ENCODE measurements at places on chromosomes 3 and 15. TPM values are rescaled to one million over a fixed set of nuclear protein-coding genes. Genes with fewer than 3 reads are reported as not detected.

Gene HYAL1
- 5.8 TPM for total RNA-seq

Gene PLS1
- 14.8 TPM for total RNA-seq

DNA sequence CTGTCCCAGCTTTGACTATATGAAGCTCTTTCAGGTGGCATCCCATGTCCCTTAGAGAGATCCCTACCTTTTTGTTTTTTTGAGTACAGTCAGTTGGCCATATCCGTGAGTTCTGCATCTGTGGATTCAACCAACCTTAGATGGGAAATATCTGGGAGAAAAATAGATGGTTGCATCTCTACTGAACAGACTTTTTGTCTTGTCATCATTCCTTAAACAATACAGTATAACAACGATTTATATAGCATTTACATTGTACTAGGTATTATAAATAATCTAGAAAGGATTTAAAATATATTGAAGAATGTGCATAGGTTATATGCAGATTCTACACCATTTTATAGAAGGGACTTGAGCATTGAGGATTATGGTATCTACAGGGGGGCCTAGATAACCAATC is 65.1 kb downstream of the APBA2 start:
- no peak for DNase-seq

DNA sequence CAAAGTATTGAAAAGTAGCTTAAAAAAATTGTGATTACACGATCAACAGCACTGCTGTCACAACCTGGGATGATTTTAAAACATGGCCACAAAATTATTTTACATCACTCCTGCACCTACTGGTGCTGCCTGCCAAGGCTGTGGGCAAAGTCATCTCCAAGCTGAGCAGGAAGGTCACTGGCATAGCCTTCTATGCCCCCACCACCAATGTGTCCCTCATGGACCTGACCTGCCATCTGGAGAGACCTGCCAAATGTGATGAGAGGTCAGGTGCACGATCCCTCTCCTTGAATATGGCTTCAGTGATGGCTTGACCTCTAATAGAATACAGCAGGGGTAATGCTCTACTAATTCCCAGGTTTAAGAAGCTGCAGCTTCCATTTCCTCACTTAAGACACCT is 57.8 kb downstream of the PIK3CB start:
- no peak for DNase-seq

GRCh38 chr3:129045675-129046036 is 14.9 kb upstream of the GP9 start:
- no peak for DNase-seq

DNA sequence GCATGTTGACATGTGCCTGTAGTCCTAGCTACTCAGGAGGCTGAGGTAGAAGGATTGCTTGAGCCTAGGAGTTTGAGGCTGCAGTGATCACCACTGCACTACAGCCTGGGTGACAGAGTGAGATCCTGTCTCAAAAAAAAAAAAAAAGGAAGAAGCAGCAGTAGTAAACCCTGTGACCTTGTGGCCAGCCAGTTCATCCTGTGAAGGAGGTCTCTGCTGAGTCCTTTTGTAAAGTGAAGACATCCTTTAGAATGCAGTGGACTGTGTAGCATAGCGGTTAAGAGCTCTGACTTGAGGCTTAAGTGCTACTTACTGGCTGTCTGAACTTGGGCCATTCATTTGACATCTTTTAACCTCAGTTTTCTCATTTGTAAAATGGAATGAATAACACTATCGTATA is 8.3 kb downstream of the EXOSC7 start:
- DNase-seq = peak; percentile 67

GRCh38 chr3:11717301-11717700 is 73.6 kb upstream of the VGLL4 start:
- DNase-seq = no peak

- DNase-seq = no peak
Measured at GRCh38 chr15:60803059-60803458, 324.1 kb upstream of the ICE2 start.

GRCh38 chr3:88362428-88362827 is 212.7 kb downstream of the C3orf38 start:
- no peak for DNase-seq
